Glomerular endothelial cell (primary cell): ENCODE measurements at places on chromosomes 11 and 22. TPM values are rescaled to one million over a fixed set of nuclear protein-coding genes. Genes with fewer than 3 reads are reported as not detected.

DNA sequence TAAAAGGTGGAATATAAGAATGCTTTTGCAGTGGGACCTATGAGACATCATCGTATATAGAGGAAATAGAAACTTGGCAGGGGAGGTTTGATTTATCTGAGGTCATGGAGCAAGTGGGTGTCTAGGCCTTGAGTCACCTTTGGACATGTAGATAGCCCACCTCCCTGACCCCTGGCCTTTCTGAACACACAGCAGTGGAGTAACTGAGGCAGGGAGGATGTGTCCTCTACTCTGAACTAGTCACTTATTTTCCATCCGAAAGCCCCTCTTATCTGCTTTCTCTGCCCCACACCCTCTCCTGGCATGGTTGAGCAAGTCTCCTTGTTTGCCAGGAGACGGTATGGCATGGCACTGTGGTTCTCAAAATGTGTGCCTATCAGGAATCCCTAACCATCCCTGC, 7.9 kb downstream of the CD82 start:
- no peak for DNase-seq

- DNase-seq: no peak
Observed at GRCh38 chr11:76515494-76515893, 70.7 kb downstream of the EMSY start.

DNA sequence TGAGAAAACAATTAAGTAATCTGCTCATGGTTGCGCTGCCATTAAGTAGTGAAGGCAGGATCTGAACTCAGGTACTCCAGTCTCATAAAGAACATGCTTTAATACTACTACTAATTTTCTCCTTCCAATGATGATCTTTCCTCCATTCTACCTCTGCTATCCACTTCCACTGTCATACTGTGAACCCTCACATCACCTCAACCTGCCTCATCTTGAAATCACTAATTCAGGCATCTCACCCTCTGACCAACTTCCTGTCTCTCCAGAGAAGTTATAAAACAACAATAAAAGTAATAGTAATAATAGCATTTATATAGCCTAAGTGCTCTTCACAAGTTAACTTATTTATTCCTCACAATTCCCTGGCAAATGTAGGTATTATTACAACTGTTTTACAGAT, 57.1 kb upstream of the PSMA1 start:
- DNase-seq: no peak

GRCh38 chr11:60874421-60875365, 7.4 kb downstream of the ZP1 start:
- no peak for DNase-seq

- no peak for DNase-seq
Observed at GRCh38 chr11:79119491-79120284, 321.1 kb downstream of the TENM4 start.

- no peak for DNase-seq
Observed at GRCh38 chr11:114159320-114159719, 99.8 kb downstream of the ZBTB16 start.

Gene ROBO4
- 605 and 785 TPM in 2 replicates for total RNA-seq

Gene VWA5A
- total RNA-seq: 9.1 and 12.9 TPM in 2 replicates
